ENCODE measurements at places on chromosomes 12 and 14. TPM values are rescaled to one million over a fixed set of nuclear protein-coding genes. Genes with fewer than 3 reads are reported as not detected.

DNA sequence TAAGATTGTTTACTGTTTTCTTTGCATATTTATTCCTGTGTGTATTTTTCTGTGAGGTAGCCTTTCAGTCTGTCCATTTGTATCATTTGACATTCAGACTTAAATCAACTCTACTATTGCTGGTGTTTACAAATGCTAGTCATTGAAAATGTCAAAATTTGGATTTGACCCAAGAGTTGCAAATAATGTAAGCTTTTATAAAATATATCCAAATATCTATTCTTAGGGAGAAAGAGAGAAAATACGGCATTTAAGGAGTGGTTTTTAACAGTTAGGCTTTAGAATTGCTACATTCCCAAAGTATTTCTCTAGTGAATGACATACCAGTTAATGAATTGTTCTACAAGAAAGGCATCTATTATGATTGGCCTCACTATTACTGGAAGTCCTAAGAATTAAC, 37.9 kb downstream of the FRS2 start:
- DNase-seq: no peak
- peaks cover 61% of the 10 kb centered on the region for H3K4me1 ChIP-seq
- H3K27ac ChIP-seq: no peak overlapping the region
- no peaks in the 10 kb centered on the region for H3K36me3 ChIP-seq

DNA sequence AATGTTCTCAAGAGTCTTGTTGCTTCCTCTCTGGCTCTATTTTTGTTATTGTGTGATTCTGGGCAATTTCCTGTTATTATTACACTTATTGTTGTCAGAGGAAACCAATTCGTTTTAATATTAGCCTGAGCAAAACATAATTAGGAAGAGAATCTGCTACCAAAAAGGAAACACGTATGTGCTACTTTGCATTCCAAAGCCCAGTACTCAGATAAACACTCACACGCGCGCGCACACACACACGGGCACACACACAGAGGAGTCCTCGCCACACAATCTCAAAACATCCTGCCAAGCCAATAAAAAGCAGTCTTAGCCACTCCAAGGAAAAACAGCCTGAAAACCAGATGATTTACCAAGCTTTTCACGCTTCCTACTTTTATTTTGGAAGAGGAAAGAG, 400.7 kb downstream of the NUAK1 start:
- peak; percentile 60 for DNase-seq
- H3K4me1 ChIP-seq: peaks cover 27% of the 10 kb centered on the region
- peak overlapping the region; percentile 52 for H3K27ac ChIP-seq
- H3K36me3 ChIP-seq: no peaks in the 10 kb centered on the region

Gene ANKRD13A
- total RNA-seq: 83.0 TPM

DNA sequence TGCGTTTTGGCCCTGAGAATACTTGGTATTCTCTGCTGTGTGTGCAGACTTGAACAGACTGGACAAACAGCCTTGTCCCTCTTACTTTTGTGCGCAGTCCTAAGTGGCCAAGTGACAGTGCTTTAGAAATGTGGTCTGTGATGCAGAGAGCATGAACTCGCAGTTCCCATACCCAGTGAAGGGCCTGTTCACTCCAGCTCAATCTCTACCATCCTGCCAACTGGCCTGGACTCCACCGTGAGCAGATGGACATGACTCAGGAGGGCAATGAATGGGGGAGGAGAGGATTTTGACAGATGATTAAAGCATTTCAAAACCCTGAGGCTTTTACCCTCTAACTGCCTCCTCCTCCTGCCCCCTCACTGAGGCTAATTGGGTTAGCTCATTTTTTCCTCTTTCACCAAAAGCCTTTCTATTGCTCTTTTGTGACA, 62.5 kb upstream of the PYGL start:
- H3K4me3 ChIP-seq: no peak overlapping the region
- no peak for DNase-seq
- H3K36me3 ChIP-seq: no peaks in the 10 kb centered on the region
- no peak overlapping the region for H3K27ac ChIP-seq

- H3K27ac ChIP-seq: peak overlapping the region; percentile 83
- no peak for DNase-seq
- no peaks in the 10 kb centered on the region for H3K27me3 ChIP-seq
- peaks cover 4% of the 10 kb centered on the region for H3K4me1 ChIP-seq
- H3K4me3 ChIP-seq: no peak overlapping the region
Observed at GRCh38 chr12:109130297-109131153, 14.1 kb downstream of the ACACB start.

Gene SIX6
- not detected for total RNA-seq

Gene HHIPL1
- total RNA-seq: 4.0 TPM

- peaks cover 22% of the 10 kb centered on the region for H3K36me3 ChIP-seq
- DNase-seq: no peak
- no peak overlapping the region for H3K4me3 ChIP-seq
Observed at GRCh38 chr14:76080471-76080870, 71.3 kb upstream of the GPATCH2L start.

- H3K27me3 ChIP-seq: no peaks in the 10 kb centered on the region
- no peaks in the 10 kb centered on the region for H3K36me3 ChIP-seq
- H3K27ac ChIP-seq: no peak overlapping the region
- no peak for DNase-seq
- H3K4me3 ChIP-seq: no peak overlapping the region
- H3K4me1 ChIP-seq: no peaks in the 10 kb centered on the region
Observed at GRCh38 chr12:86711731-86712130, 455.5 kb upstream of the MGAT4C start.

DNA sequence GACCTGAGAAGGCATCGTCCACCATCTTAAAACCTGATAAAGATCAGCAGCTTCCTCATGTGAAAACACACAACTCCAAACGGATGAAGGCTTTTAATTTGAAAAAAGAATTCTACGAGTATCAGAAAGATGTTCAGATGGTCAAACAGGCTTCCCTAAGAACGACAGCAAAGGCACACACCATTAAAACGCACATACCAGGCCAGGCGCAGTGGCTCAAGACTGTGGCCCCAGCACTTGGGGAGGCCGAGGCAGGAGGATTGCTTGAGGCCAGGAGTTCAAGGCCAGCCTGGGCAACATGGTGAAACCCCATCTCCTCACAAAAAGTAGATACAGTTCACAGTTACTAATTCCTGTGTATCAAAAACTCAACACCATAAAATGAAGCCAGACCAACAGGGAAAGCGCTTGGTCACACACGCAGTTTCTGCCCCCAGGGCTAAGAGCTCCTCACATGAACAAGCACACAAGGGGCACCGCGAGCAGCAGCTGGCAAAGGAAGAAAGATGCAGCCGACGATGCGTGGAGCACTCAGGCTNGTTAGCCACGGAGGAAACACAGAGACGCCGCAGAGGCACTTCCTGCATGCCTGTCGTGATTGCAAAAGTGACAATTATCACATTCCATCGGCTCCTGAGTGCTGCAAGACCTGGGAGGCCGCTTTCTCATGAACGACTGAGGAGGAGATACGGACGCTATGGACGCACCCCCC, 78.0 kb downstream of the NOC4L start:
- peak; percentile 75 for DNase-seq
- H3K4me3 ChIP-seq: no peak overlapping the region
- H3K27ac ChIP-seq: no peak overlapping the region
- H3K27me3 ChIP-seq: no peaks in the 10 kb centered on the region
- no peaks in the 10 kb centered on the region for H3K36me3 ChIP-seq

DNA sequence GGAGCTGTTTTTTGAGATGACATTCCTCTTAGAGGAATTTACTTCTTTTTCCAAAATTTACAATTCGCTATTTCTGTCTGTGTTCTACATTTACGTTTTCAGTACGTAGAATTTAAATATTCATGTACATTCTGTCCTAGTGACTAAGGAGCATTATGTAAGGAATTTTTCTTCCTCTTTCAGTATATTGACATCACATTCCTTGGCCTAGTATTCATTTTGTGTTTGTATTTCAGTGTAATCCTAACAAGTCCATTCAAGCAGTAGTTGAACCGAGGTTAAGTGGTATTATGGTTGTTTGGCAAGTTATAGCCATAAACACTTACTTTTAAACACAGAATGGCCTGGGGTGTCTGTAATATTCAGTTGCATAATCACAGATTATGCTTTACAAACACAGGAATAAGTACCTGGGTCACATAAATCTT, 465.2 kb downstream of the PCNX1 start:
- H3K4me3 ChIP-seq: no peak overlapping the region
- no peaks in the 10 kb centered on the region for H3K4me1 ChIP-seq
- H3K36me3 ChIP-seq: no peaks in the 10 kb centered on the region
- no peaks in the 10 kb centered on the region for H3K27me3 ChIP-seq

Gene LPAR5
- total RNA-seq: 1.9 TPM

Gene TRIAP1
- 16.9 TPM for total RNA-seq

Gene ACRBP
- 6.1 TPM for total RNA-seq

- no peaks in the 10 kb centered on the region for H3K36me3 ChIP-seq
- H3K4me1 ChIP-seq: no peaks in the 10 kb centered on the region
- DNase-seq: no peak
- no peak overlapping the region for H3K4me3 ChIP-seq
Observed at GRCh38 chr12:96876966-96877365, 30.1 kb upstream of the NEDD1 start.

DNA sequence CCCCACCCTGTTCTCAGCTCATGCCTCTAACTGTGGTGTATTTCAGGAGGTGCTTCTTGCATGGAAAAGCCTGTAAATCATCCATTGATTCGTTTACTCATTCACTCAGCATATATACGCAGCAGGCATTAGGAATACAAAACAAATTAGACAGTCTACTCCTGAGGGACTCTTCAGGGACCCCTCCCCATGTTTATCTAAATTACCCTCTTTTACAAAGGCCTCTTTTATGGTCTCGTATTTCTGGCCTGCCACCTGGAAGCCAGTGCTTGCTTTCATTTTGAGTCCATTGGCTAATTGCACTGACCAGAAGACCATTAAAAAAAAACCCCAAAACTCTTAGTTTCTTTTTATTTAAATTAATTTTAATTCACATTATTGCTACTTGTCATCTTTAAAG, 134.4 kb downstream of the DACT1 start:
- H3K27ac ChIP-seq: no peak overlapping the region
- H3K36me3 ChIP-seq: no peaks in the 10 kb centered on the region
- DNase-seq: no peak
- H3K4me1 ChIP-seq: peaks cover 28% of the 10 kb centered on the region
- no peak overlapping the region for H3K4me3 ChIP-seq

GRCh38 chr12:76236640-76237039, 111.6 kb downstream of the BBS10 start:
- no peaks in the 10 kb centered on the region for H3K36me3 ChIP-seq
- no peak for DNase-seq
- no peaks in the 10 kb centered on the region for H3K4me1 ChIP-seq
- H3K27me3 ChIP-seq: no peaks in the 10 kb centered on the region
- H3K27ac ChIP-seq: no peak overlapping the region
- H3K4me3 ChIP-seq: no peak overlapping the region

GRCh38 chr12:124910561-124911478, 3.6 kb downstream of the UBC start:
- H3K4me1 ChIP-seq: peaks cover 15% of the 10 kb centered on the region
- peaks cover 12% of the 10 kb centered on the region for H3K36me3 ChIP-seq
- H3K4me3 ChIP-seq: peak overlapping the region; percentile 35
- no peaks in the 10 kb centered on the region for H3K27me3 ChIP-seq

Gene NTN4
- 72.4 TPM for total RNA-seq

Gene AJUBA
- 34.2 TPM for total RNA-seq

DNA sequence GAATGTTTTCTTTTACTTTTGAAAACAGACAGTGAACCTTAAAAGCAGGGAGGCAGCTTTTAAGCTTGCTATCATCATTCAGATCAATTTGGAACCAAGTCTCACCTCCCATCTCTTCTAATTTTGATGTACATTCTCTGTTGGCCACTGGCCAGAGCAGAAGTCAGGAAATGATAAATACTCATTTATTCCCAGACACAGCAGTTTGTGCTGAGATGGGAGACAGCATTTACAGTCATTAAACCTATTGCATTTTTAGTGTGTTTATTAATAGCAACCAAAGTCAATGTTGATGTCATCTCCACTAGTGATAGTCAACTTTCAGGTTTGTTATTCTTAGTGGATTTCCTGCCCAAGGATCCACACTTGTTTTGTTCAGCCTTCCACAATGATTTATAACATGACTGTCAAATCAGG, 320.0 kb upstream of the ATP2B1 start:
- no peaks in the 10 kb centered on the region for H3K27me3 ChIP-seq
- no peaks in the 10 kb centered on the region for H3K4me1 ChIP-seq
- DNase-seq: no peak
- no peak overlapping the region for H3K27ac ChIP-seq

DNA sequence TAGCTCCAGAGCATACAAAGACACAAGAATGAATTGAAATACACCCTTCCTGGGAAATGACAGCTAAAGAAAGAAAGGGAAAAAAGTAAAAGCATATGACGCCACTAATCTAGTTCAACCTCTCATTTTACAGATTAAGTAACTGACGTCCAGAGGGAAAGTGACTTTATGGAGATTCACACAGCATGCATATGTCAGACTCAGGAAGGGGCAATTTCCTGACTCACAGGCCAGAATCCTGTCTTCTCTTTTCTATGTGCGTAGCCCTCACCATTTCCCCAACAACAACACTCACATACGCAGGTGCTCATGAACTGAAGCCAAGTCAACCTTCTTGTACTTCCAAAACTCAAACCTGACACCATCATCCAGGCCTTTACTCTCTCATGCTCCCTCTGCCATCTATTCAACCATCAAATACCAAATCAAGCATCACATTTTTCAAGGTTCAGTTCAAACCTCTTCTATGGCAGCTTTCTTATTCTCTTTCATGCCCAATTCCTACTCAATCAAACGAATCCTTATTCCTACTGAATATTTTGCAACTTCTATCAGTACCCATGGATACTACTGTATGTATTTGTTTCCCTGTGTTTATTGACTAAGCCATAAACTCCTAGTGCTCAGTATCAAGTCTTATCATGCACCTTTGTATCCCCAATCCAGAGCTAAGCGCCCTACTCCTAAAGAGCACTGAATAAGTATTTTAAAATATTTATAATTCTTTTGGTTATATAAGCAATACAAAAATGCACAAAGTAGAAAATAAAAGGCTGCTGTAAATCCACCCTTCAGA, 52.8 kb downstream of the STXBP6 start:
- no peak overlapping the region for H3K27ac ChIP-seq
- H3K4me1 ChIP-seq: peaks cover 2% of the 10 kb centered on the region
- no peak for DNase-seq
- no peaks in the 10 kb centered on the region for H3K36me3 ChIP-seq
- no peaks in the 10 kb centered on the region for H3K27me3 ChIP-seq

GRCh38 chr12:53224061-53224896, 7.7 kb downstream of the RARG start:
- no peaks in the 10 kb centered on the region for H3K36me3 ChIP-seq
- H3K4me3 ChIP-seq: no peak overlapping the region

DNA sequence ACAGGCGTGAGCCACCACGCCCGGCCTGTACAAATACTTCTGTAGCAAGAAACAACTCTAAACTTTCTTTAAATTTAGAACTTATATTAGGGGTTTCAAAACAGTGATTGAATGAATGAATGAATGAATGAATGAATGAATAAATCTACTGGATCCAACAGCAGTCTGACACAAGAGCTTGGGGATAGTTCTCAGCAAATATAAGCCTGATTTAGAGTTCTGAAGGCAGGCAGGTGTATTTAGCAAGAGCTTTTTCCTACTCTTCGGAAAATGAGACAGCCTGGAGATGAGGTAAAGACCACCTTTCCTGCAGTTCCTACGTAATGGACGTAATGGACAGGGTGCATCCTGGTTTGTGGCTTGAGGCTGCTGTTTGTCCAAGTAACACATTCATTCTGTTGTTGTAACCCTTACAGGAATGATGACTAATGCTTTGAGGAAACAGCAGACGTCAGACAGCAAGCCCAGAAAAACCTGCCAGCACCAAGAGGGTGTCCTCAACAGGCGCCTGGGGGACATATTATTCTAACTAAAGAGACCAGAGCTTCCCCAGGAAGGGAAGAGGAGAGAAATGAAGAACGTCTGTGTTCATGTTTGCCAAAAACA, 277.4 kb upstream of the SOX5 start:
- H3K36me3 ChIP-seq: no peaks in the 10 kb centered on the region
- DNase-seq: no peak
- H3K4me1 ChIP-seq: no peaks in the 10 kb centered on the region
- H3K27ac ChIP-seq: no peak overlapping the region
- H3K27me3 ChIP-seq: no peaks in the 10 kb centered on the region
